ACHN (cell line): ENCODE measurements at places on chromosomes 3 and 15.

- DNase-seq, result no peak
Measured at GRCh38 chr15:93028111-93028631, 60.8 kb downstream of the RGMA start.

- DNase-seq, result no peak
Measured at GRCh38 chr3:10628891-10629670, 123.7 kb upstream of the ATP2B2 start.

- DNase-seq, result no peak
Measured at GRCh38 chr15:97096303-97096835, 765.9 kb downstream of the NR2F2 start.

- DNase-seq, result no peak
Measured at GRCh38 chr3:28290863-28291300, 49.5 kb downstream of the CMC1 start.

- DNase-seq, result no peak
Measured at GRCh38 chr15:82292271-82292670, 29.7 kb downstream of the SAXO2 start.

GRCh38 chr3:52185311-52185710, 12.6 kb upstream of the ALAS1 start:
- no peak for DNase-seq

DNA sequence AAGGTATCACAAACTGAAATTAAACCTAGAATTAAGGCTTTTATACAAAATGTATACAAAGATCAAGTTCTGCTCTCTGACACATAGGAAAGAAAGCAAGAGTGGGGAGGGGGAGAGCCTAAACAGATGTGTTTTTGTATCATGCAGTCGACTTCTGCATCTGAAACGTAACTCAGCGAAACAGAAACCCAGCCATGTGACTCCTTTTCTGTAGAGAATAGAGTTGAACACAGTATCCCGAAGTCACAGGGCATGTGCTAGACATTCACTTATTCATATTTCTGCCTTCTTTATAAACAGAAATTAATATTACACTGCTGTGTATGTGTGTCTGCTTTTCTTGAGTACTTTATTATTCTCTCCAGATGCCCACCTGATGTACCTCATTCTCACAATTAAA, 121.0 kb downstream of the PDZRN3 start:
- DNase-seq, result no peak

- no peak for DNase-seq
Measured at GRCh38 chr15:73362900-73363299, 5.9 kb downstream of the HCN4 start.

DNA sequence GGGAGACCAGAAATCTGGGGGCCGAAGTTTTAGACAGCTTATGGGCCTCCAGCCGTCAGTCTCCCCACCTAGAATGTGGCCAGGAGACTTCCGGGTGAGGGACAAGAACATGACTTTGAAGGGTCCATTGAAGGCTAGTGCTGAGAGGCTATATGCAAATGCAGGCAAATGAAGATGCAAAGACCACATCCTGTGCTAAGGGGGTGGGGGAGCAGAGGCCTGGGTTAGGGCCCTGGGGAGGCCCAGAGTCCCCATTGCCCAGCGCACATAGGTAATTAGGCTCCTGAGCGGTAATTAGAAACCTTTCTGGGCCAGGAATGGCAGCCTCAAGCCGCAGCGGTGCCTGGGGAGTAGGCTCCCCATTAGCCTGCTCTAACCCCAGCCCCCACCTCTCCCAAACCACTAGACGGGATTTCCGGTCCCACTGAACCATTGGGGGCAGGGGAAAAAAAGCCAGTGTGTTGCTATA, 6.8 kb downstream of the CSK start:
- DNase-seq, result no peak

DNA sequence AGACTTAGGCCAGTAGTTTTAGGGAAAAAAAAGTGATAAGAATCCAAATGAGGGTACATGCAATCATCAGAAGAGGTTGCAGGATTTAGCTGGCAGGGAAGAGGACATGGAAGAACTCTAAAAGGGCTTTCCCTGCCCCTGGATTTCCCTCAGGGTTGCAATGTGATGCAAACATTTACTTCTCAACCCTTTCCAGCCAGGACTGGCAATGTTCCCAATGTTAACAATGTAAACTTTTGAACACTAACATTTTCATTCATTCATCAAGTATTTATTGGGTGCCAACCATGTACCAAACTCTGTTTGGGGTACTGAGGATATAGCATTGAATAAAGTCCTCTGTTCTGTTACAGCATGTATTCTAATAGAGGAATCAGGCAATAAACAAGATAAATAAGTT, 349.4 kb upstream of the LRRC3B start:
- DNase-seq, result no peak

DNA sequence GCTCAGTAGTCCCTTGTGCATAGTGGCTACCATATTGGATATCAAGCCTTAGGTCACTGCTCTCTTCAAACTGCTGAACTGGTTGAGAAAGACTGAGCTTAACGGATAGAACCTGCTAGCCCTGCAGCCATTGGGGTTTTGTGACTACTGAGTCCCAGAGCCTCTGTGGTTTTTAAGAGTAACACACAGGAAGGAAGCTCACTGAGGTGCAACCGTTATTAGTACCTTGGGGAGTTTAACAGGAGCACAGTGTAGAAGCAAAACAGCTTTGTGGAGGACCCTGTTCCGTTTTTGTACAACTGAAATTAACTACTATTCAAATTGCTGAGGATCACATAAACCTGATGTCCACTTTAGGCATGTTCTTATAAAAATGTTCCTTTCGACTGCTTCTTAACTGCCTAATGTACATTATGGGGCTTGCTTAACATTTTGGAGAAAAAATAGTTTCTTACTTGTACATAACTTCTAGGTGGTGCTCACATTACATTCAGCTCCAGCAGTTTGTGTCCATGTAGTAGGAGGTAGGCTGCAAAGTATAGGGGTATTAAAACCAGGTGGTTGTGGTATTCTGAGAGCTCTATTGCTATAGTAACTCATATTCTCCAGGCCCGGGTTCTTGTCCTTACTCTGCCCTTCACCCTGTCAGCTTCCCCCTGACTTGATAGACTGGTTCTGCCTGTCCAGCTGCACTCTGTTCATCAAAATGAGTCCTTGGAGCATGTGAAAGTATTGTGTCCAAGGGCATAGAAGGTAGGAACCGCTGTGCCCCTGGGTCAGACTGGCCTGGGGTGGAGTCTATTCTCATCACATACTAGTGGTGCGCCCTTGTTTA, 17.3 kb downstream of the PXK start:
- DNase-seq, result no peak

DNA sequence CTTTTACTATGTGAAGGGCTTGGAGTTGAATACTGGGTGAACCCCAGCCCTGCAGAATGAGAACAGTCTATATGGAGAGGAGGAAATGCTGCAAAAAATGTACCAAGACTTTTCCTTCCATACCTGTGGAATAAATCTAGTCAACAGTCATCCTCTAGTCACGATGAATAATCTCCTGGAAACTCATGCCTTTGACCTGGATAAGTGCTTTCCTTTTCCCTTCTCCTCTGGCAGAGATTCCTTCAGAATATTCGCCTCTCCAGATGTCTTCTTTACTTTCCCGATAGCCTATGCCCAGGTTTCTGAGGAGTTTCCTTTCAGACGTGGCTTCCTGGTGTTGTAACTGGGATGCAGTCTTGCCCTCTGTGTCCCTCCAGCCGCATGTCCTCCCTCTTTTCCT, 28.1 kb downstream of the CCNL1 start:
- DNase-seq, result no peak

- DNase-seq, result peak; percentile 89
Measured at GRCh38 chr3:49120438-49121131, at the start of gene USP19. Gene USP19 (minus strand): TSS chr3:49120823. CDS start chr3:49119145, 1,678 bp downstream.

GRCh38 chr15:34336231-34336990, 1.2 kb downstream of the SLC12A6 start:
- DNase-seq, result no peak

GRCh38 chr15:51106481-51106880, 11.8 kb upstream of the TNFAIP8L3 start:
- DNase-seq, result no peak

- DNase-seq, result no peak
Measured at GRCh38 chr15:40055576-40056293, 16.8 kb upstream of the SRP14 start.

GRCh38 chr3:176526225-176526624, 671.1 kb downstream of the TBL1XR1 start:
- DNase-seq, result no peak

DNA sequence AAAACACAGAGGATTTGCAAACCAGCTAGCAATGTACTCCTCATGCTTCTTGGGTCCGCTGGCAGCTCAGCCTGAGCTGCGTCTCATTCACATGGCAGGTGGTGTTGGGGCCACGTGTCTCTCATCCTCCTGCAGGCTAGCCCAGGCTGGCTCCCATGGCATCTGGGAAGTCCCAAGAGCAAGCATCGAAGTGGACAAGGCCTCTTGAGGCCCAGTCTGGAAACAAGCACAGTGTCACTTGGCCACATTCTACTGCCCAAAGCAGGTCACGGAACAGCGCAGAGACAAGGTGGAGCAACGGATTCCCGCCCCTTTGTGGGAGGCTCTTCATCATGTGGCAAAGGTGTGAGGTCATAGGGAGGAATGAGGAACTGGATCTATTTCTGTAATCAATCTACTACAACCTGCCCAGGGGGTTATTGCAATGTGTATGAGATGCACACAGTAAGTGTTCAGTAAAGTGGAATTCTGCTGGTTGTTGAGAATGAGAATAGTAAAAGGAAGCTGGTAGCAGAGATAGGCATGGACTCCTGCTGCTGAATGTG, 128.3 kb downstream of the TPRA1 start:
- DNase-seq, result no peak

- DNase-seq, result peak; percentile 26
Measured at GRCh38 chr15:68106656-68107055, 52.5 kb downstream of the PIAS1 start.

DNA sequence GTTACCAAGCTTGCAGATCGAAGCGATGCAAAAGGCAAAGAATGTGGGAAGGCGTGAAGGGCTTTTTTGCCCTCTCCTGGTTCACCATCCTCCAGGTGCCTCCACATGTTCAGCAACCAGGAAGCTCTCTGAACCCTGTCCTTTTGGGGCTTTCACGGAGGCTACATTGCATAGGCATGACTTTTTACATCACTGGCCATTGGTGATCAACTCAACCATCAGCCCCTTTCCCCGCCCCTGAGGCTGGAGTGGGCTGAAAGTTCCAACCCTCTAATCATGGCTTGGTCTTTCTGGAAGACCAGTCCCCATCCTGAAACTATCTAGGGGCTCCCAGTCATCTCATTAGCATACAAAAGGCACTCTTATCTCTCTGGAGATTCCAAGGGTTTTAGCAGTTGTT, 52.6 kb downstream of the UACA start:
- DNase-seq, result no peak

DNA sequence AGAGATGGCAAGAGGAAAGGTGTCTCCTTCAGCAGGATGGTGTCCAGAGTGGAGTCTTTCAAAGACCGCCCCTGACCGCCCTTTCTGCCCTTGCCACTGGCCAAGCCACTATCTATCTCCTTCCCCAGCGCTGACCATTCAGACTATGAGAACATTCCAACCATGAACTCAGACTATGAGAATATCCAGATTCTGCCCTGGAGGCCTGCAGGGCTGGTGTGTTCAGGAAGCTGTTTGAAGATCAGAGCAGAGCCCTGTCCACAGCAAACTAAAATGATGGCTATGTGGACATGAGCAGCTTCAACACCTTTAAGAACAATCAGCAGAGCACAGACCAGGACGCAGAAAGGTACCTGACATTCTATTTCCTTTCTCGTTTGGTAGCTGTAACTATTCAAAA, 57.3 kb upstream of the WNT7A start:
- DNase-seq, result no peak

DNA sequence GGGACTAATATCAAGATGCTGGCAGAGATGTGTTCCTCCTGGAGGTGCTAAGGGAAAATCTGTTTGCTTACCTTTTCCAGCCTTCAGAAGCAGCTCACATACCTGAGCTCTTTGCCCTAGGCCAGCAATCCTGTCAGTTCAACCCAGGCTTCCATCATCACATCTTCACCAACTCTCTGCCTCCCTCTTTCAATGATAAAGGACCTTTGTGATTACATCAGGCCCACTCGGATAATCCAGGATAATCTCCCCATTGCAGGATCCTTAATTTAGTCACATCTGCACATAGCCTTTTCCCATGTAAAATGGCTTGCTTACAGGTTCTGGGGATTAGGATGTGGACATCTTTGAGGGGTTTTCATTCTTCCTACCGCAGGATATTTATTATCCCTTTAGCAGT, 58.3 kb downstream of the NSUN3 start:
- DNase-seq, result no peak

DNA sequence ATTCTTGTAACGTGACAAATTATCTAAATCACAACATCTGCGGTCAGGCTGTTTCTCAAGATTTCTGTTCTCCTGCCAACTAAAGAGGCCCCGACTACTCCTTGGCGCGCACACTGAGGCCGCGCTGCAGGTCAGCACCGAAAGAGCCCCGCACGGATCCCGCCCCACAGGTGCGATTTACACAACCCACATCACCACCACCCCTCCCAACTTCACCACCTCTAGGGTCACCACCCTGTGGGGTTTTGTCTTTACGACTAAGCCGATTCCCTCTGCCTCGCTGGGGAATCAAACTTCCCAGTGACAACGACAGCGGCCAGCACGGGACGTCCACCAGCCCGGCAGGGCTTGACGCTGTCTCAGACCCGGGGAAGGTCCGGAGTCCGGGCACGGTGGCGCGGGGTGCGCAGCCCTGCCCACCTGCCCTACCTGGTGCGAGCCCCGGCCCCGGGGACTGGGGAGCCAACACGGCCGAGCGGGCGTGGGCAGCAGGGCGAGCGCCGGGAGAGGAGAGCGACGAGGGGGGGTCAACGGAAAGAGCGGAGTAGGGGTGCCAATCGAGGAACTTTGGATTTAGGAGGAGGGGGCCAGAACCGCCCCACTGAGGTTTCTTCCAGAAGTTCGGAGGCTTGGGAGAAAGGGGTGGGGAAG, 764 bp downstream of the UACA start:
- peak; percentile 61 for DNase-seq

DNA sequence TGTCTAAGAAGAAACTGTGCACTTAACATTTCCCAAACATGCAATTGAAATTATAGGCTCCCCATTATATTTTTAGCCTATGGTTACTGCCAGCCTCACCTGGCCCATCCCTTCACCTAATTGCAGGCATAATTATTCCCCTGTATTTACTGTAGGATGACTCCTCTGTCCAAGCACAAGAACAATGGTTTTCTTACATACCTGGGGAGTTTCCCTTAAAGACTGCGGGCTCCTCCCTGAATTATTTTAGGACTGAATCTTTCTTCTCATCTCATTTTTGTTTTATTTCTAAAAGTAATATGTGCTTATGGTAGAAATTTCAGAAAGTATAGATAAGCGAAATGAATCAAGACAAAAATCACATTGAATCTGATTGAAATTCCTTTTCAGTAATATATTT, 11.4 kb downstream of the TM4SF1 start:
- DNase-seq, result no peak

DNA sequence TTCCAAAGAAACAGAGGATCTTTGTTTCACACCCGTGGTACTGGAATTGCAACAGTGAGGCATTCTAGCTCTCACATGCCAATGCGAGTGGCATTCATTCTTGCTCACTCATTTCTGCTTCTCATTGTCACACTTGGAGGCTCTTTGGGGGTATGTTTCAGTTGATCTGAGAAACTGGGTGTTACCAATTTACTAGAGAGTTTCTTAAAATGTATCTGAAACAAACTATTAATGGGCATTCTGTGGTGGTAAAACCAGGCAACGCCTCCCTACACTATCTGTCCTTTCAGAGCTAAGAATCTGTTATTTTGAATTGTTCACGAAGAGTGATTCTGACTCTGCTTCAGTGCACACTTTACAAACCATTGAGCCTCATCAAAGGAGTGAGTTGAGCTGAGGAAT, 140.6 kb upstream of the BHLHE40 start:
- DNase-seq, result no peak
